ENCODE measurements at places on chromosomes 3 and 15.

GRCh38 chr3:112966633-112967032 is 8.3 kb downstream of the CD200R1 start:
- no peak for DNase-seq

GRCh38 chr15:66269326-66270090 is 16.0 kb upstream of the MEGF11 start:
- no peak for DNase-seq

DNA sequence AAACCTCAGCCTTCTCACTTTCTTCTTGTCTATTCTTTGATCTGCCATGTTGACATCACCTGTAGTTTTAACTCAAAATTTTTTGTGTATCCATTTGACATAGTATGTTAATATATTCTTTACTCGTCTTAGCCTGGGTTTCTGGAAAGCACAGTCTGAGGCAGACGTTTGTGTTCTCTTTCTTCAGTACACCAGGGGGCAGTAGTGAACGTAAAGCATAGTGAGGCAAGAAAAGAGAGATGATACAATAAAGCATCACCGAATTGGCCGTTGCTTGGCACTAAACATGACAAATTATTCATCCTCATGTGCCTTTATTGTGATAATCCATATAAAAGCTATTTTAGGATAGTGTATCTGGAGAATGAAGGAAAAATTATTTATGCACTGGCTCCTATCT is 141.0 kb upstream of the MYRIP start:
- no peak for DNase-seq

- DNase-seq, result no peak
Observed at GRCh38 chr3:10992017-10992942, at the start of gene SLC6A1. Gene SLC6A1, plus strand, starts transcription at chr3:10992748. Its CDS starts 24,464 bp downstream, at chr3:11017212.

DNA sequence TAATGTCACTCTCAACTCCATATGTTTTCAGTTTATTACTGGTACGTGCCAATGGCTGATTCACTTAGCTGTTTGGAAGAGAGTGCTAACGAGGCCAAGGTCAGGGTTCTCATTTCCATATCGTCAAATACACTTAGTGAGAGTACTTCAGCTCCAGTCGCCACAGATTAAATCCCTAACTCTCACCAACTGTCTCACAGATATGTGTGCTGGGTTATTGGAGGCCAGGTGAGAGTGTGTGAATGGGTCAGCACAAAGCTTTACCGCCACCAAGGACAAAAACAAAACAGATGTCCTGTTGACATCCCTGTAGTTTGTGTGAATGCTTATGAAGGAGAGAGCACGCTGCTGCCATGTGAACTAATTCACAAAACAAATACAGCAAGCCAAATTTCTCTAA is 133.5 kb upstream of the TBL1XR1 start:
- DNase-seq, result no peak

- no peak for DNase-seq
Observed at GRCh38 chr15:81050259-81050658, 49.5 kb downstream of the TLNRD1 start.

- no peak for DNase-seq
Observed at GRCh38 chr15:58873267-58873666, 60.2 kb downstream of the SLTM start.

DNA sequence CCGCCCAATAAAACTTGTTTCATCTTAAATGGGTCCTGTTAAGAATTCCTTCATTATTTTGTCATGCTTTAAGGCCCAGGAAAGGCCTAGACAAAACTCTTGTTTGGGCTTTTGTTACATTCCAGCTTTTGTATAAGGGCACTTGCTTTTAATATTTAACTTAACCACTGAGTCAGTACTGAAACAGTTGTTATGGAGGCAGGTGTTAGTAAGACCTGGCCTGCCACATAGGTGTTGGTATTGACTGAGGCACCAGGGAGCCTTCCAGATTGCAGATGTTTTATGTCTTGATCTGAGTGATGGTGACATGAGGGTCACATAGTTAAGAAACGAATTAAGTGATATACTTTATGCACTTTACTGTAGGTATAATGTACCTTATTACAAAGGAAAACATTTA is 274.9 kb upstream of the TGFBR2 start:
- DNase-seq, result no peak

GRCh38 chr15:94588993-94589392 is 357.6 kb downstream of the MCTP2 start:
- DNase-seq, result no peak

- no peak for DNase-seq
Observed at GRCh38 chr3:100463002-100463401, 29.4 kb upstream of the TMEM45A start.

DNA sequence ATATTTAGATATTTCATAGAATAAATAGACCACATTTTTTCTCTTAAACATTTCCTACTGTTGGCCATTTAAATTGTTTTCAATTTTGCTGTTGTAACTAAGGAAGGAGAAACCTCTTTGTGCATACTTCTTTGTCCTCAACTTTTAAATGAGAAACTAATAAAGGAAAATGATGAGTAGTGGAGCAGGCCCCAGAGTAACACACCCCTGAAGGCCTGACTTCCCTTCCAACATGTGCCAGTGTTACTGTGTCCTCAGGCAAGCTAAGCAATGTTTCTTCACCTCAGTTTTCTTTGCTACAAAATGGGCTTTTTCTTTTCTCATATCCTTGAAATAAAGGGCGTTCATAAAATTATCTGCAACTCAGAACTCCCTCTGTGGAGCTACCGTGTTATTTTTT is 53.7 kb downstream of the RPL22L1 start:
- no peak for DNase-seq

DNA sequence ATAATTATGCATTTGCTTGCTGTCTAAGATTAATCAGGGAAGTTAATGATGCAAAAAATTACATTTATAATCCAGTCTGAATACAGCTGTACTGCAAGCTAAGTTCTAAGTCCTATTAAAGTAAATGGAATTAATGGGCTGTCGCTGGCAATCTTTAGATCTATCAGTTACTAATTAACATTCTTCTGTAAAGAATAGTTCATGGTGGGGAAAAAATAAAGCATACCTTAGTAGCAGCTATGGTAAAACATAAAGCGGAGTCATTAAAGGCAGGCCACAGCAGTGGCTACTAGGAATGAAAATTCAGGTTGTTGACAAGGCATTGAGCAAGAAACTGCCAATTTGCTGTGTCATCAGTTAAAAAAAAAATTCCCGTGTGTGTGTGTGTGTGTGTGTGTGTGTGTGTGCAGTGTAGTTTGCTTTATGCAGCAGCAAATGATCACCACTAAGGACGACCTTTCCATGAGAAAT is 129.8 kb downstream of the ZNF385D start:
- no peak for DNase-seq

DNA sequence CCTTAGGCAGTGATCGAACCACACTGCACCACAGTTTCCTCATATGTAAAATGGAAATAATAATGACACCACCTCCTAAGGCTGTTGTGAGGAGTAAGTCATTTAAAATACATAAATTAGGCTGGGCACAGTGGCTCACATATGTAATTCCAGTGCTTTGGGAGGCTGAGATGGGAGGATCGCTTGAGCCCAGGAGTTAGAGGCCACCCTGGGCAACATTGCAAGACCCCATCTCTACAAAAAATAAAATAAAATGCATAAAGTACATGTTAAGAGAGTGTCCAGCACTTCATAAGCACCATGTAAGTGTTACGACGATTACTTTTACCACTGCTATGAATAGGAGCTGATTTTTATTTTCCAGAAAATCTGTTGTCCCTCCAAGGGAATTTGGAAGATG is 440.0 kb downstream of the FOXP1 start:
- no peak for DNase-seq

DNA sequence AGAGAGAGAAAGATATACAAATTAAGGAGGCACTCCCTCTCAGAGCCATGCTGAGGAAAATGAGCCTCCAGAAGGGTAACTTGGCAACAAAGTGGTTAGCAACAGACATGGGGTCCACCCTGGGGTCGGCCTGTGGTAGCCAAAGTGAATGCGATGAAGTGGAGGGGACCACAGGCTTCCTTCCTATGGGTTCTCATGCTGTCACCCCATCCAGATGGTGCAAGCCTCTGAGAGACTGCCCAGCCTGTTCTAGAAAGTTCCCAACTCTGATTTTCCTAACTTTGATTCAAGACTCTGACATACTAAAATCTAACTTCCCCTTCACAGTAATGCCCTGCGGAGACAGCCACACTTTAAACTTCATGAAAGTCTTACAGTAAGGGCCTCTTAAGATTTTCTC is 18.2 kb upstream of the LACTB start:
- no peak for DNase-seq

DNA sequence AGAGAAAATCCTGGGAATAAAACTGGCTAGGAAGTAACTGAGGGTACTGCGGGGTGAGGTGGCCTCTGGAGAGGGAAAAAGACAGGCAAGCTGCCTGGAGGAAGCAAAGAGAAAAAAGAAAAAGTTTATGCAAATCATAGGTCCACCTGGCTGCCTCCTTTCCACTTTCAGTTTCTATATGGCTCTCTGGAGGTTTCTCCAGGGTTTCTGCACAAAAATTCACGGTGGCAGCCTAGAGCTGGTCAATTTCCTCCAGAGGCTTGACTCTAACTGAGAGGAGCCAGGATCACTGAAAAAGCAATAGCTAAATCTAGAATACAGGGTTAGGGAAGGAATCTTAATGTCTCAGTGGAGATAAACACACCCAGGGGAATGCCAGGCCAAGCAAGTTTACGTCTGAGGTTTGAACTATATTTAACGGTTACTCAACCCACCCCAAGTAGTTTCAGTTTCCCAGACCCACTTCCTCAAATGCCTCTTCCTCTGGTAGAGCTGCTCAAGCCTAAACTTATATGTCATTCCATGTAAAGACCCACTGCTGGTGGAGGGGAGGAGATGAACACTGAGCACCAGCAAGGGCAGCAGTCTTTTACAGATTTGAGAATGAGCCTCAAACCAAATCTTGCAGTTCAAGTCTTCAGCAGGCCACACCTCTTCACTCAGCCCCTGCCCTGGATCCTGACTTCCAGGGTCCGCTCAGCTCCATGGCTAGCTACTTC is 5.7 kb downstream of the LYSMD2 start:
- no peak for DNase-seq

DNA sequence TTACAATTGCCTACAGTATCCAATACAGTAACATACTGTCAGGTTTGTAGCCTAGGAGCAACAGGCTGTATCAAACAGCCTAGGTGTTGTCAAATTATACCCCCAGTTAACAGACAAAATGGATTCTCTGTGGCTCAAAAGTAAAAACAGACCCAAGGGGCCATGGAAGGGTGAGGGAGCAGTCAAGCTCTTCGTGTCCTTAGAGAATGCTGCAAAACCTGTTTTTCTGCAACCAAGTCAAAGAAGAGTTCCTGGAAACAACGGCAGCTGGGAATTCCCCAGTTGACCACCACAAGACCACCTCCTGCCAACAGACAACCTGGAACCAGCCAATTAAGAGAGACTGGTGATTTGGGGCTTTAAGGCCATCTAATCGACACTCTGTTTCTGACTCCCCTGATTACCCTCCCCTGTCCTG is 11.1 kb upstream of the THUMPD3 start:
- no peak for DNase-seq

DNA sequence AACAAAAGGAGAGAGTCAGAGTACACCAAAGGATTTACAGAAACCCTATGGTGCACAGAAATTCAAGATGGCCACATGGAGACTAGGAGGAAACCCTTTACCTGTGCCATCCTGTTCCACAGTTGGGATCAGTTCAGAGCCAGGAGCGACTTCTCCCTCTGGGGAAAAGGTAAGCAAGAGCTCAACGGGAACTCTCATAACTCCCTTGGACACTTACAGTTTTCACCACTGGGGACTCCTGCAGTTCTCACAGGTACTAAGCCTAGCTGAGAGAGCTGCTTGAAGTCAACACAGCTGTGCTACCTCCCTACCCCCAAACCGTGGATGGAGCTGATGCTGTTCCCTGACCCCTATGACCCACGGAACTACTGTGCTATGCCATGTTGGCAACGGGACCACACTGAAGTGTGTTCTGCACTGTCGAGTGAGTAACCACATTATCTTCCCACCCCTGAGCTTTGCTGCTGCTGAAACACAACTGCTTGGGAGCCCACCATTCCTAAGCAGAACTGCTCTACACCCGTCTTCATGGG is 606.8 kb downstream of the GBE1 start:
- no peak for DNase-seq

- DNase-seq, result no peak
Observed at GRCh38 chr15:75669191-75669878, 21.6 kb downstream of the SNX33 start.

DNA sequence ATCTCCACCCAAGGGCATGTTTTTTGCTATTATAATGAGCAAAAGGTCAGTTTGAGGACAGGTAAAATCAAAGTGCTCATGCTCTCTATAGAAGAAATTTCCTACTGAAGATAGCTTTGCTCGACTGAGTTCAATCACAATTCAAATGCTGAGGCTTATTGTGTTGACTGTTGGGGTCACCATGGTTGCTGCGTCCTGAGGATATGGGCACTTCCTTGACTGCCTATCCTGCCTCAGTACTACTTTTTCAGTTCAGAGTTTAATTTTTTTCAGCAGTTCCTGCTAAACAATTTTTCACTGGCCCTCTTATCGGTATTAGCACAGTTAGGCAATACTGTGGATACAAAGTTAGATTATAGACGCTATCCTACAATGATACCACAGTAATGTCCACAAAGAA is 3.8 kb upstream of the CMTM6 start:
- no peak for DNase-seq

GRCh38 chr3:193960487-193961274 is 175.3 kb upstream of the HES1 start:
- no peak for DNase-seq

DNA sequence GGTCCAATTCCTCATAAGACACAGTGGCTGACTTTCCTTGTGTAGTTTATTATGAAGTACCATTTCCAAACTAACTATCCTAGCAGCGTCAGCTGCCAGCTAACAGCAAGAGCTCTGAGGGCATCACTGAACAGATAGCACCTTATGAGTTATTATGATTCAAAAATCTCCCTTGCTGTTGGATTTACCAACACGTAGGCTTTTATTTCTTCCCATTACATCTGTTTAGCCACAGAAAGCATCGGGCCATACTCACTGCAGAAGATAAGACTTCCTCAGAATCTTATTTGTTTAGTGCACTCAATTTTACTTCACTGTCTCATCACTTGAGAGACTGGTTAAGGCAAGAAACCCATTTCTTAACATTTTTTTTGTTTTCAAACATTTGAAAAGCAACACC is 16.2 kb downstream of the CLDN1 start:
- DNase-seq, result no peak

DNA sequence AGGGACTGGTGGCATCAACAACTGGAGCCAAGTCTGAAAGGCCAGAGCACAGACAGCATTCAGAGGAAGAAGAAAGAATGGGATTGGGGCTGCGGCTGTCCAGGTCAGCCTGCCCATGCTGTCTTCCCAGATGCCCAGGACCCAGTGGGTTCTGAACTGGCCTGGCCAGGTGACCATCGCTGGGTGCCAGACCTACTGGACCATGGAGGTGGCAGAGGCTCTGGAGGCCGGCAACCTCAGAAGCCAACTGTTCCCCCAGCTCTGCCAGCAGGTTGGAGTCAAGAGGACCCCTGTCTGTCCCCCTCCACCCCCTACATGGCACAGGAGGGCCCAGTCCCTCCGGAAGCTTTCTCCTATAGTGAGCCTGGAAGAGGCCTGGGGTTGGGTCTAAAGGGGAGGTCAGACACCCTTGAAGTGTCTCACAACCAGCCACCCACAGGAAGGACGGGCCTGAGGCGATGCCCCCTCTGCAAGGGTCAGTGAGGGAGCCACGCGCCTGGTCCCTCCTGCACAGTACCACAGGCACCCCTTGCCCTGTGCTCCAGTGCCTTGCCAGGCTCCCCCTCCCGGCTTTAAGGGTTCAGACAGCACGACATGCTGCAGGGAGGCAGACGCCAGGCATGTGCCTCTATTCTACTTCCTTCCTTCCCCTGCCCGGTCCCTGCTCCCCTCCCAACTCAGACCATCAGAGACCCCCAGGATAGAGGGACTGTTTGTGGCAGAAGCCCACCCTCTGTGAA is 43.2 kb downstream of the DNAH1 start:
- no peak for DNase-seq

Measured in stimulated activated CD4-positive, alpha-beta T cell treated with anti-CD3 and anti-CD28 coated beads, TNF-alpha, amount 100 ng/mL, for 1 hour (primary cell).